ENCODE measurements at places on chromosomes 2 and 18.

- no peak for DNase-seq
Observed at GRCh38 chr2:210288408-210288807, 26.6 kb downstream of the MYL1 start.

DNA sequence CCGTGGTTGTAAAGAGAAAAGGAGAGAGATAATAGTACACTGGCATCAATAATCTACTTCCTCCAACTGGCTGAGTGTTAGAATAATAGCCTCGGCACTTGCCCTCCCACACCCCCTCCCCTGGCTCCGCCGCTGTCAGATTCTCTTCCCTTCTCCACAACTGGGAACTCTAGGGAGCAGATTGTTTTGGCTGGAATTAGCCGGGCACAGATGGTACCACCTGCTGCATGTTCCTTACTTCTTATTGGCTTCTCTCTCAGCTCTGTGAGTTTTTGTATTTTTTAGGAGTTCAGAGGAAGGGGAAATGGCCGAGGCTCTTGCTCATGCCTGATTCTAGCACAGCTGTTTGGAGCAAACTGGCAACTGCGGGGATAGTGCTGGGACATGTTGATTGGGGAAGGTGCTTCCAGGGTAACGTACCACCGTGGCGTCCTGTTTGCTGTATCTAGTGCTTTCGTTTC is 140.0 kb downstream of the ZEB2 start:
- DNase-seq = no peak

- DNase-seq = no peak
Observed at GRCh38 chr2:98374286-98374685, 28.0 kb downstream of the CNGA3 start.

GRCh38 chr2:96470636-96471035 is 34.5 kb downstream of the NEURL3 start:
- peak; percentile 67 for DNase-seq

- no peak for DNase-seq
Observed at GRCh38 chr2:41602341-41602740, 445.5 kb upstream of the PKDCC start.

- no peak for DNase-seq
Observed at GRCh38 chr18:45413180-45413836, 202.0 kb upstream of the SLC14A2 start.
